ENCODE measurements at places on chromosomes 13 and 19. TPM values are rescaled to one million over a fixed set of nuclear protein-coding genes. Genes with fewer than 3 reads are reported as not detected.

The INSL3 gene
- total RNA-seq = not detected

The FGF22 gene
- total RNA-seq = 0.46 TPM

DNA sequence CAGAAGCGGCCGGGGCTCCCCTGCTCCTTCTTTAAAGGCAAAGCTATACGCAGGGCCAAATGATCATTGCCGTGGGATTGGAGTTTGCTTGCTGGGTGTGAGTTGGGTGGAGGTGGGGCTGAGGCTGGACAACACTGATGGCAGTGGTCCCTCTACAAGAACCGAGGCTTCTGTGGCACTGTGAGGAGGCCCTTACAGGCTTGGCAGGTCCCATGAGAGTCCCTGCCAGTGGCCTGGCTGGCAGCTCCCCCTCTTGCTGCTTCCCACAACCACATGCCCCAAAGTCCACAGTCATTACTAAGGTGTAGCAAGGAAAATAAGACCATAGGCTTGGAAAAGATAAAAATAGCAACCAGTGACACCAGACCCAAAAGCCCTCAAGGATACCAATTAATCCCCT is 98.4 kb downstream of the ANKRD10 start:
- no peak for DNase-seq
- H3K36me3 ChIP-seq = no peaks in the 10 kb centered on the region
- no peak overlapping the region for H3K27ac ChIP-seq
- H3K4me3 ChIP-seq = no peak overlapping the region
- peaks cover 14% of the 10 kb centered on the region for H3K4me1 ChIP-seq

DNA sequence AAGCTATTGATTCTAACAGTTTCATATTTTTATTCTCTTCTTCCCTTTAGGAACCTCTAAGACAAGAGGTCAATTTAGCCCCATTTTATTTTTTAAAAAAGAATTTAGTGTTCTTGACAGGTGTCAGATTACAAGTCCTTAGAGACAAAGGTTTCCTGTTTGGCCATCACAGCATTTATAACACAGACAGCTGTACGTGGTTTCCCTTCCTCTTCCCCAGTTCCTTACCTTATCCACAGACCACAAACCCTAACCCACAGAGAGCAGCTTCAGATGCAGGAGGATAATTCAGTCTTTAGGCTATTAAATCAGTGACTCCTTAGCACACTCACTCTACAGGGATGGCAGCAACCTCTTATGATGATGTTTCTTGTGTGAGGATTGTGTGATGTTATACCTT is 1210.1 kb downstream of the DIAPH3 start:
- no peak for DNase-seq
- H3K4me3 ChIP-seq = no peak overlapping the region
- no peaks in the 10 kb centered on the region for H3K27me3 ChIP-seq
- no peaks in the 10 kb centered on the region for H3K4me1 ChIP-seq
- no peaks in the 10 kb centered on the region for H3K36me3 ChIP-seq
- H3K27ac ChIP-seq = no peak overlapping the region

DNA sequence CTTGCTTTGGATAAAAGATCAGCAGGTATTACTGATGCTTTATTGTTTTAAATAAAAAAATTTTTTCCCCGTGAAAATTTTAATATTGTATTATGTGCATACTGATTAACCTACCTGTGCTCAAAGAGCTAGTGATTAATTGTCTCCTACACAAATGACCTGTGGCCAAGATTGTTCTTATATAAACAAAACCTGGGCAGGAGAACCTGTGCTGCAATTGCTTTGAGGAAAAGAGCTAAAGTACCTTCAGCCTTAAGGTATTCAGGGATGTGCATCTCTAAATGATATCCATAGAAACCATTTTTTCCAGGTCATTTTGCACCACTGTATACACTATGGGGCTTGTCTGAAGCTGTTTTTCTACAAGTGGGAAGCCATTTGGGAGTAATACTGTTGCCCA is 1.2 kb downstream of the FRY start:
- H3K4me3 ChIP-seq = no peak overlapping the region
- peaks cover 10% of the 10 kb centered on the region for H3K27me3 ChIP-seq
- no peak for DNase-seq
